RCC 7860 (cell line): ENCODE measurements at places on chromosomes 12 and 14.
A peak's percentile ranks its signal among the peaks of the same experiment; 100 is the strongest.

DNA sequence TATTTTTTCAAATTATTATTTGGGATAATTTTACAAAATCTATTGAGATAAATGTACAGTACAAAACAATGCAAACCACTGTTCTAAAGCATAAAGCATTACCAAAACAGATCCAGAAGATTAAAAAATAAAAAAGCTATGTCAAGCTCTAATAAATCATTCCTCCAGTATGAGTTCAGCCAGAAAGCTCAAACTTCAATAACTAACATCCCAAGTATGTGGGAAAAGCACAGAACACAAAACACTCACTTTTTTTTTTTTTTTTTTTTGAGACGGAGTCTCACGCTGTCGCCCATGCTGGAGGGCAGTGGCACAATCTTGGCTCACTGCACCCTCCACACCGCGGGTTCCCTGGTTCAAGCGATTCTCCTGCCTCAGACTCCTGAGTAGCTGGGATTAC lies 11.3 kb downstream of the SAV1 start:
- DNase-seq: no peak

DNA sequence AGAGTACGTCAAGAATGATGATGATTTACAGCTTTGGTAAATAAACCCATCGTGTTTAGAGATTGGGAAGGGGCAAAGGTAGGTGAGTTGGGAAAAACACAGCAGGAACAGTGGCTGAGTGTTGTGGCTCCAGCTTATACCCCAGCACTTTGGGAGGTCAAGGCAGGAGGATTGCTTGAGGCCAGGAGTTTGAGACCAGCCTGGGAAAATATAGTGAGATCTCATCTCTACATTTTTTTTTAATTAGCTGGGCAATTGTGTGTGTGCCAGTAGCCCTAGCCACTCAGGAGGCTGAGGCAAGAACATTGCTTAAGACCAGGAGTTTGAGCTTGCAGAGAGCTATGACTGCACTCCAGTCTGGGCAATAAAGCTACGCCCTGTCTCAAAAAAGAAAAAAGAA lies 77.1 kb downstream of the RASSF9 start:
- DNase-seq: no peak

DNA sequence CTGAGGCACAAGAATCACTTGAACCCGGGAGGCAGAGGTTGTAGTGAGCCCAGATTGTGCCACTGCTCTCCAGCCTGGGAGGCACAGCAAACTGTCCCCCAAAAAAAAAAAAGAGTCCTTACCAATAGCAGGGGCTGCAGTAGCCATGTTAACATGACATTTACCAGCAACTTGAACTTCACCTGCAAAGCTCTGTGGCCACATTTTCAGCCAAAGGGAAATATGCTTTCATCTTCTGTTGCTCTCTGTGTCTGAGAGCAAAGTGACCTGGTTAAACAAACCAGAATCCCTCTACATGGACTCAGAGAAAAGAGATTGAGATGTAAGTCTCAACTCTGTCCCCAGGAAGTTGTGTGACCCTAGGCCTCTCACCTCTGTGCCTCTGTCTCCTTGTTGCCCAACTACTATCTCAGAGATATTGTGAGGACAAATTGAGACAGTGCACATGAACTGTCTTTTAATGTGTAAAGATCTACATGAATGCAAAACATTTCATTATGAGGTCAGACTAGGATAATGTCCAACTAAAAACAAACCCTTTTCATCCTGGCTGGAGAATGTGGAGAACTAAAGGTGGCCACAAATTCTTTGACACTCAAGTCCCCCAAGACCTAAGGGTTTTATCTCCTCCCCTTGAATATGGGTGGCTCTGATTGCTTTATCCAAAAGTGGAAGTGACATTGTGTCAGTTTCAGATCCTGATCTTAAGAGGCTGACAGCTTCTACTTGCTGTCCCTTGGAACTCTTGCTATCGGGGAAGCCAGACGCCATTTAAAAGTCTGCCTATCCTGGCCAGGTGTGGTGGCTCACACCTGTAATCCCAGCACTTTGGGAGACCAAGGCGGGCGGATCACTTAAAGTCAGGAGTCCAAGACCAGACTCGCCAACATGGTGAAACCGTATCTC lies 24.7 kb upstream of the P2RX4 start:
- no peak for DNase-seq

GRCh38 chr12:2605301-2605700 lies 189.5 kb upstream of the FKBP4 start:
- no peak for DNase-seq

DNA sequence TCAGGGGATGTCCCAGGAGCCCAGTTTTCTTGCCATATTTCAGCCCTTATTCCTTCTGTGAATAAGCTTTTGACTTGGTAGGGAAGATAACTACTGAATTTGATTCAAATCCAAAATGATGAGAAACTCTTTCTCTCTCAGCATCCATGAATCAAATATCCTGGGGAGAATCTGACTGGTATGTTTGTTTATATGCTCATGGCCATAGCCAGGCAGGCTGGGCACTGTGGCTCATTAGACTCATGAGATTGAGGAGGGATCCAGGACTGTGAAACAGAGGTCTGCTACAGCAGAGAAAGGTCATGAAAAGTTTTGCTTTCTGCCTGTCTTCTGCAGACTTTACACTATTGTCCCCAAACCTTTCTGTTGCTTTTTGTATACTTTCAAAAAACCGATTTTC lies 346.4 kb upstream of the ATP2B1 start:
- DNase-seq: no peak

DNA sequence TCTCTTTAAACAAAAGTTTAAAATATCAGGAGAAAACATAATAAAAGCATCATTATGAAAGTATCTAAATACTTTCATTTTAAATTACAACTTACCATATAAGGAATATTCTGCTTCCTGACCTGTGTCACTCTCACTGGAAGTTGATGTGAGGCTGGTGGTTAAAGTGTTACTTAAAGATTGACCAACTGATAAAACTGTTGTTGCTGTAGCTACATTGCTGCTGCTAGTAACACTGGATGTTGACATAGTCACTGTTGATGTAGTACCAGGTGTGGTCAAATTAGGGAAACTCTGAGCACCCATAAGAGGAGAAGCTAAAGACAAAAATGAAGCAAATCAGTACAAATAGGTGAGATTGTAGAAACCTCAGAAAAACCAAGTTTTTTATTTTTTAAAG lies 79.9 kb downstream of the HECTD1 start:
- DNase-seq: no peak

- DNase-seq: no peak
Observed at GRCh38 chr12:2343681-2344080, 290.9 kb downstream of the CACNA1C start.

DNA sequence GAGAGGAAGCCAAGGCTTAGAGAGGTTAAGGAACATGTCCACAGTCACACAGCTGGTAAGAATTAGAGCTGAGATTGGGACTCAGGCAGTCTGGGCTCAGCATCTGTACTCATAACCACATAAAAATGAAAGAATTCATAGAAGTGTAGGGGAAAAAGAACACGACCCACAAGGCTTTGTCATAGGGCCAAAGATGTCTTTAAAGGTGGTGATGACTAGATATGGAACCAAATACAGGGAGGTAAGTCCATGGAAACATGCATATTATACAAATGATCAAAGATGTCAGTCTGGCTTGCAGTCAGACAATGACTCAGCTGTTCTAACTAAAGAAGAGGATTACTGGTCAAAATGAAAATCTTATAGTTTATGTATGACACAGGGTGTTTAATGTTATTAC lies 7.2 kb upstream of the SSPN start:
- peak; percentile 32 for DNase-seq

DNA sequence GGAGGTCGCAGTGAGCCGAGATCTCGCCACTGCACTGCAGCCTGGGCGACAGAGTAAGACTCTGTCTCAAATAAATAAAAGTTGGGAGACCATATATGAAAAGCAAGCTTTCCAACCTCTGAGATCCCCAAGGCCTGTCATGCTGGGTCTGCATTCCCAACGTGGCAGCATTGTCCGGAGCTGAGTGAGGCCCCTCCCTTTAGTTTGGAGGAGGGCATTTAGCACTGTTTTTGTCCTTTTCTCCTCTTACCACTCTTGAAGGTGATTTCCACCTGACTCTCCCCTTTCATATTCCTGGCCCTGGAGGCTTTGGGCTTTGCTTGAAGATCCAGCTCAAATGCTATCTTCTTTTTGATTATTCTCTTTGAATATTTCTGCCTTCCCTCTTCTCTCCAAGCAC lies 3.2 kb downstream of the AACS start:
- no peak for DNase-seq

- peak; percentile 96 for DNase-seq
Observed at GRCh38 chr14:68458840-68459469, 333.9 kb downstream of the ZFP36L1 start.

- no peak for DNase-seq
Observed at GRCh38 chr14:36785511-36785910, 123.9 kb downstream of the PAX9 start.

DNA sequence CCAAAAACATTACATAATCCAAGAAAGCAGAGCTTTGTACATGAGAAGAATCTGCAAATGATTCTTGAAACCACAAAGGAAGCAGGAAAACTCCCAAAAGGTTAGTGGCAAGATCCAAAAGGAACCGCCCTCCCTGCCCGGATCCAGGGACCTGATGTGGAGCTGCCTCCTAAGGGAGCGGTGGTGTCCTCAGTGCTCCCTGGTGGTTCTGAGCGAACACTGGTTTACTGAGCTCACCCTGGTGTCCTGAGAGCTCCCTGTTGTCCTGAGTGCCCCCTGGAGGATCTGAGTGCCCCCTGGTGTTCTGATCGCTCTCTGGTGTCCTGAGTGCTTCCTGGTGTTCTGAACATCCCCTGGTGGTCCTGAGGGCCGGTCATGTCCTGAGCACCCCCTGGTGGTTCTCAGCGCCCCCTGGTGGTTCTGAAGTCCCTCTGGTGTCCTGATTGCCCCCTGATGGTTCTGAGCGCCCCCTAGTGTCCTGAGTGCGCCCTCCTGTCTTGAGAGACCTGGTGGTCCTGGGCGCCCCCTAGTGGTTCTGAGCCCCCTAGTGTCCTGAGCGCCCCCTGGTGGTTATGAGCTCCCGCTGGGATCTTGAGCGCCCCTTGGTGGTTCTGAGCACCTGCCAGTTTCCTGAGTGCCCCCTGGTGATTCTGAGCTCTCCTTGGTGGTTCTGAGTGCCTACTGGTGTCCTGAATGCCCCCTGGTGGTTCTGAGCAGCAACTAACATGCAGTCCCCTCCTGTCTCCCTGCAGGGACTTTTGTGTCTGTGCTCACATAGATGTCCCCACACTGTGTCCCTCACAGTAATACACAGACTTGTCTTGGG lies 891.1 kb downstream of the TMEM121 start:
- no peak for DNase-seq

DNA sequence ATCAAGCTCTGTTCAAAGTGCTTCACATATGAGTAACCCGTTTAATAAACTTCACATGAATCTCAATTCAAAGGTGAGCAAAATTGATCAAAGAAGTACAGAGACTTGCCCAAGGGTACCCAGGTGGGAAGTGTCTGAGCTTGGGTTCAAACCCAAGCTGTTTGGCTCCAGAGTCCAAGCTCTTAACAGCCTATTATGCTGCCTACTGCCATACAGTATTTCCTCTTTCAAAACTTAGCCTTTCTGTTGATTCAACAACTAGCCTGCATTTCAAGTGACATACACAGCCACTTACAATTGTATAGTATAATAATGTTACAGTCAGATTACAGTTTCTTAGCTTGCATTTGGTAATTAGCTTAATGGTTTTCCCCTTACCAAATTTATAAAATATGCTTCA lies 29.7 kb downstream of the FRMD6 start:
- DNase-seq: no peak

- DNase-seq: no peak
Observed at GRCh38 chr12:1289371-1290155, 298.5 kb downstream of the ERC1 start.

GRCh38 chr12:121628037-121628436 lies 1.7 kb downstream of the ORAI1 start:
- no peak for DNase-seq

DNA sequence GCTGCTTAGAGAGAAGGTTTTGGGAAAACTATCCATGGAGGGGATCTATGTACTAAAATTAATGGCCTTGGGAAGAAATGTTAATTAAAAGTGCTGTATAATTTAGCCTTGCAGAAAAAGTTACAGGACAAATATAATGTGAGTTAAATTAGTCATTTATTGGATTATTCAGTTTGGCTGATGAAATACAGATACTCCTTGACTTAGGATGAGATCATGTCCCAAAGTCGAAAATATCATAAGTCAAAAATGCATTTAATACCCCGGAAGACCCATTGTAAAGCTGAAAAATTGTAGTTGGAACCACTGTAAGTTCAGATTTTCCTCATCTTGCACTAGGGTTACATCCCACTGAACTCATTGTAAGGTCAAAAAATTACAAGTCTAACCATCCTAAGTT lies 9.7 kb downstream of the RTRAF start:
- DNase-seq: no peak

- DNase-seq: no peak
Observed at GRCh38 chr12:113392520-113392919, 11.2 kb downstream of the SDS start.

DNA sequence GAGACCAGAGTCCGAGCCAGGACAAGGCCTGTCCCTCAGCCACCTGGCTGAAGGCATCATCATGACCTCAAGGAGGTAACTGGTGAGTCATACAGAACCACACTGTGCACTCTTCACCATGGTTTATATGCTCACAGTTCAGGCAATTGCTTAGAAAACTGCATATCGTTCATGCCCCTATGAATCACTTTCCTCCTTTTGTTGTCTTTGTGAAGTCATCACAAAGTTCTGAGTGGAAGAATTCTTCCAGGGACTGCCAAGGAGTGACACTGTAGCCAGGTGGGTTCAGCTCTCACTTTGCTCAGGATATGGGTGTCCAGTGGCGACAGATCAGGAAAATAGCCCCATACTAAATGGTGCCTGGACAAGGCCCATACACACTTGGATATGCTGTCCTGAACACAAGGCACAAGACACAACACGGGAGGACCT lies 92.5 kb downstream of the DPF3 start:
- DNase-seq: peak; percentile 79

DNA sequence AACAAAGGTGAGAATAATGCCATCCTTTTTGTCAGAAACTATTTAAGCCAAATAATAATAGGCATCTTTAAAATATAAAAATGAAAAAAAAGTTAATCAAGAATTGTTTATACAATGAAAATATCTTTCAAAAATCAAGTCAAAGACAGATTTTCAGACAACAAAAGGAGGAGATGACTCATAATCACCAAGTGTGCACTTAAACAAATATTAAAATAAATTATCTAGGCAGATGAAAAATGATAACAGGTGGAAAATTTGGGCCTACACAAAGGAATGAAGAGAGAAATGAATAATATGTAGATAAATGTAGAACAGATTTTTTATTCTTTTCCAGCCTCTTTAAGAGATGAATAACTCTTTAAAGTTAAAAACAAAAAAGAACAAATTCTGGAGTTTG lies 250.0 kb upstream of the PLEKHG7 start:
- no peak for DNase-seq

- DNase-seq: no peak
Observed at GRCh38 chr14:104084251-104085002, 1.1 kb upstream of the ASPG start.

GRCh38 chr12:102484017-102484416 lies 3.7 kb upstream of the IGF1 start:
- no peak for DNase-seq
